Activated CD8-positive, alpha-beta memory T cell treated with anti-CD3 and anti-CD28 coated beads for 1 hour (primary cell): ENCODE measurements at places on chromosomes 7 and 10.

GRCh38 chr7:155880721-155881120 is 68.5 kb upstream of the SHH start:
- no peak for DNase-seq

GRCh38 chr10:122445469-122445868 is 9.0 kb upstream of the ARMS2 start:
- DNase-seq: no peak

DNA sequence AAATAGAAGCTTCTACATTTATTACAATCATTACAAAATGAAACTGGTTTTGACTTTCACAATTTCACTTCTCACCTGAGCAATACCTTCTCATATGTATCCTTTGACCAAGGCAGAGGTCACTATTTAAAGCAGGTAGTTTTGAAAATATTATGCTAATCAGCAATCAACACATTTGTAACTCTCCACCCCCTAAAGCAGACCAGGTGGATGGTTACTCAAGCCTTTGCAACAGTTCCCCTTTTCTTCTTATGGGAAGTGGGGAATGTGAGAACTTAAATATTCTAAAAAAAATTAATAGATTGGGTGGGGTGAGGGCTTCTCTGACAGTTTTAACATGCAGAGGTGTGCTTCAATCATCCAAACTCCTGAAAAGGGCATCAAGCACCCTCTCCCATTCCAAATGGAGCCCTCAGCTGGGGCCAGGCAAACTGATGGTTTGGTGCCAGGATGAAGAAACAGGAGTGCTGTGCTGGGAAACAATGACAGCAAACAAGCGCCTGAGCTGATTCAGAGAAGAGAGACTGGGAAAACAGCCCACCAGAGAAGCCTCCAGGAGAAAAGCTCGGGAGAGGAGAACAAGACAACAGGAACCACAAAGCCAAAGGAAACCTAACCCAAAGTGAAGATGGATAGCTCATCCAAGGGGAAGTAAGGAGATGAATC is 17.1 kb downstream of the RAPGEF5 start:
- DNase-seq: no peak

DNA sequence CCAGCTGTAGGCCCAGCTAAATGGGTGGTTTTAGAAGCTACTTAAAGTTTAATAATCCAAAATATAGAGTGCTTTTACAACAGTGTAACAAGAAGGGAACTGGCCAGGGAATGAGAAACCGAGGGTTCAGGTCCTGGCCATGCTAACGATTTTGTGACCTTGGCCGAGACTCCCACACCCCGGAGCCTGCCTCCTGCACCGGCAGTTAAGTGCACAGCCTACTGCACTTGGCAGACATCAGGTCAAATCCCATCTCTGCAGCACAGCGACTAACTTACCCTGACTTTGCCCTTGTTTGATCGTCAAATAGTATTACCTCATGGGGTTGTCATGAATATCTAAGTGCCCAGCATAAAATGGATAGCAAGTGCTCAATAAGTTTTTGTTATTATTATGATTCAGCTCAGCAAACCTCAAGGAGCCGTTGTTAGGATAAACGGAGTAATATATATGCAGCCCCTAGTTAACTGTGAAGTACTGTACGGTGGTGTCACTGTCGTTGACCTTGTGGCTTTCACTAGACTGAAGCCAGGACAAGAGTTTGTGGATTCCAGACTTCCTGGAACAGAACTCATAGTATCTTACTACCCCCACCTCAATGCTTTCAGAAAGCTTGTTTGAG is 35.5 kb downstream of the LYZL1 start:
- no peak for DNase-seq

GRCh38 chr7:111919631-111920179 is 286.5 kb downstream of the DOCK4 start:
- DNase-seq: no peak

DNA sequence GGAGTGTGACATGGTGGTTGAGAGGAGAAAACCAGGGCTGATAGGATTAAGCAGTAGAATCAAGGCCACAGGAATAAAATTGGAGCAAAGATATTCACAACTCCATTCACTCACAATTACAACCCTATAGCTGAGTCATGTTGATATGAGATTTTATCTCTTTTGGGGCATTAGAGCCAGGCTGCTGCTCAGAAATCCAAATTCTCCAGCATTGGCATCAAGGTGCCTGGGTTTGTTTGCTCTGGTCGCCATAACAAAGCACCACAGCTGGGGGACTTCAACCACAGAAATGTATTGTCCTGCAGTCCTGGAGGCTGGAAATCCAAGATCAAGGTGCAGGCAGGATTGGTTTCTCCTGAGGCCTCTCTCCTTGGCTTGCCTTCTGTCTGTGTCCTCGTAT is 52.5 kb upstream of the GRB10 start:
- DNase-seq: no peak

GRCh38 chr7:42736931-42737330 is 174.9 kb downstream of the C7orf25 start:
- no peak for DNase-seq

DNA sequence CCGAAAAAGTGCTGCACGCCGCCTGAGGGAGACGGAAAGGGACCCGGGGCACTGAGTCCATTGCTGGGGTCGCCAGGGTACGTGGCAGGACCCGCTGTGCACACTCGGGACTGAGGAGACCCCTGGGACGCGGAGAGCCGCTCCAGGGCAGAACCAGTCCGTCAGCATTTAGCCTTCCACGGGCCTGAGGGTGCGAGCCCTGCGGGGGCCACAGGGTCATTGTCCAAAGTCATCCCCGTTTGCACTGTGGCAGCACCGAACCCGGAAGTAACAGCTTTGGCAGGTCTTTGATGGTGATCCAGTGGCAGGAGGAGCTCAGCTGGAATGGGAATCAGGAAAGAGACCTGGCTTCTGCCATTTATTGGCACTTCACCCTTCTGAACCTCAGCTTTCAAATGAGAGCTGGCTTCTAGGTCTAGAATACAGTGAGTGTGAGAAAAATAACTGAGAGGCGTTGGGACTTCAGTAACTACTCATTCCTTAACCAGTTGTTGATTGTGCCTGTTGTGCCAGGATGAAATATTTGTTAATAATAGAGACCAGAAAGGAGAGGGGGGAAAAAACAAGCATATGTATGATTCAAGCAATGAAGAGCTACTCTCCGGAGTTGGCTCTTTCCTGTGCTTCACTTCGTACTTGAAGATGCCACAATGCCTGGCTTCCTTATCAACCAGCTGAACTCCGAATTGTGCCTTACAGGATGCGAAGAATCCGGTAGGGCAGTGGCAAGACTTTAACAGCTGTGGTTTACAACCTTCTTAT is 811 bp upstream of the ARHGAP12 start:
- no peak for DNase-seq

DNA sequence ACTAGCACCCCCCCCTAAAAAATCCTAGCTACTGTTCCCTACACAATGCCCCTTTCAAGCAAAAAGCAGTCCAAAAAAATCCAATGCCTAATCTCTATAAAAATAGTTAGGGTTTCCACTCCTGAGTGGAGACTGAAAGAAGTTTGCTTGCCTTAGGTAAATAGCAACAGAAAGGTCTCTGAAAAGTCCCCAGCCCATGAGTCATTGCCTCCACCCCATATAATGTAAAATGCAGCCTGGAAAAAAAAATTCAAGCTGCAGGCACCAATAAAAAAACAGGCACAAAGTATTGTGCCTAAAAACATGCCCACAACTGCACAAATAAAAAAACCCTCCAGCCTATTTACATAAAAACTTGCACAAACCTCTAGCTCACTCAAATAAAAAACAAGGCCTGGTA is 47.5 kb downstream of the ZNF680 start:
- no peak for DNase-seq

DNA sequence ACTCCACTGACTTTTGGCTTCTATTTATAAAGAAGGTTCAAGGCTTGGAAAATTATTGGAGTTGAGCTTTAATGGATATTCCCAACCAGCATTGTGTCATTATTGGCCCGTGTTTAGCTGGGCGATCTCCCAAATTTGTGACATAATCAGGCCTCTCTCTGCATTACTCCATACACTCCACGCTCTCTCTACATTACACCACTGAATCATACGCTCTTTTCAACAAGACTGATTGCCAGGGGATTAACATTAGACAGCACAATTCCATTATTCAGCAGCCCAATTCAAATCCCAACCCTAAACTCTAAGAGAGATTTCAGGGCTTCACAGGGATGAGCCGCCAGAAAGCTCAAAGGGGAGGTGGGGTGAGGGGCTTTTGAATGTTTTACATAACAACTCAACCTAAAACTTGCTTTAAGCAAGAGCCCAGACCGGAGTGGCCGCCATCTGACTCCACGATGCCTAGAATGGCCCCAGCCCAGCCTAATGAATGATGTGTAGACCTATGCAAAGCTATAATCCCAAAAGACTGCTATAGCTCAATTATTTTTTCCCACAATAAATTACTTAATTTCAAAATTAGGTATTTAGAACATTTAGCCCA is 61.8 kb downstream of the FGFR2 start:
- no peak for DNase-seq
